ENCODE measurements at places on chromosomes 5 and 9.

DNA sequence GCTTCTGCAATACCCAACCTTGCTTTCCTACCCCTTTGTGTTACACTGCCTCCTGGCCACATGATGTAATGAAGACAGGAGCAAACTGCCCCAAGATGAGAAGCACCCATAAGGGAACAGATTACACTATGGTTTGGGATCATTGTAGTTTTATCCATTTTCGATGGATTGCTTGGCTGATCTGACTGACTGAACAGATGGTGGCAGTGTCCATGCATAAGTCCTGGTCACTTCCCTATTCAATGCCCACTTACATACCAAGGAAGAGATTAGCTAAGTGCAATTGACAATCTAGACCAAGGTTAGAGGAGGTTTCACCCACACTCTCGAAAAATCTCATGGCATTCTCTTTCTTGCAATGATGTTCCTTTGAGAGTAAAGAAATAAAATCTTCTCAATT lies 319.9 kb downstream of the RAB3C start:
- DNase-seq = no peak

- peak; percentile 73 for DNase-seq
Measured at GRCh38 chr5:150503977-150504620, 3.8 kb upstream of the NDST1 start.

DNA sequence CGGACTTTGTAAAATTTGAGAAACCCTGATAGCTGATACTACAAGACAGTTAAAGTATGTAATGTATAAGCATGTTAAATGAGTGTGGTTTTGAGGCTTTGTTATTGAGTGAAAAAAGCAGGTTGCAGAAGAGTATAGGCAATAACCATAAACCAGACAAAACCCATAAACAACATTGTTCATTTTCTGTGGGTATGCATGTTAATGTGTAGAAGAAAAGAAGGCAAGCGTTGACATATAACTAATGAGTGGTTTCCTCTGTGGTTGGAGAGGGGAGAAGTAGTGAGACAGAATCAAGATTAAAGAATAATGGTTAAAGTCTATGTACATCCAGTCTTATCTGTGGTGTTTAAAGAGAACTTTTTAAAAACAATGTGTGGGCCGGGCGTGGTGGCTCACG lies 26.2 kb downstream of the RAD23B start:
- DNase-seq = no peak

DNA sequence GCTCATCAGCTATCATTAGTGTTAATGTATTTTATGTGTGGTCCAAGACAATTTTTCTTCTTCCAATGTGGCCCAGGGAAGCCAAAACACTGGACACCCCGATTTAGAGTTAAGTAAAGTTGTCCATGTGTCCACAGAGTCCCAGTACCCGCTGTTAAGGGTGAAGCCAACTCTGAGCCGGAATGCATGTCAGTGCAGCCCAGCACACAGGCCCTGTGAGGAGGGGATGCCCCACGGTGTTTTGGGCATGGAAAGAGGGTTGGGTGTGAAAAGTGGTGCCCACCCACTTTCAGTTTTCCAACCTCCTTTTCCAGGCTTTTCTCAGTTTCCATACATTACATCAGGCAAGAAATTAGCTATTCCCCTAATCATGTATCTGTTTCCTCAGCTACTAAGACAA lies 24.4 kb downstream of the SHC3 start:
- no peak for DNase-seq

DNA sequence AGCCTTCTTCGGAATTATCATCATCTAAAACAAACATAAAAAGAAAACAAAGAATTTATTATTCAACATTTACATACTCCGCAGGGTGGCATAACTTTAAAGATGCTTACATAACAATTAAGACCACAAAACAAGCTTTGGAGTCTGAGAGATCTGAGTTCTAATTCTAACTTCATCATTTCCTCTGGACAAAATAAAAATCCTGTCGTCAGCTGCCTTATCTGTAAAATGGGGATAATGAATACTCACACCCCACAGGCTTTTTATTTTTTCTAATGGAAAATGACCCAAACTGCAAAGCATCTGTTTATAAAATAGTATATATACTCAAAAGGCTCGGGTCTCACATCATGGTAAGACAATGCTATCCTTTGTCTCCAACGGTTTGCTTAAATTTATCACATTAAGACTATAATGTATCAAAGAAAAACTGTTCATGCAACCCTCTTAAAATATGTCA lies 4.3 kb downstream of the ARRDC3 start:
- DNase-seq = no peak

- no peak for DNase-seq
Measured at GRCh38 chr9:136257381-136258298, 12.0 kb upstream of the QSOX2 start.

DNA sequence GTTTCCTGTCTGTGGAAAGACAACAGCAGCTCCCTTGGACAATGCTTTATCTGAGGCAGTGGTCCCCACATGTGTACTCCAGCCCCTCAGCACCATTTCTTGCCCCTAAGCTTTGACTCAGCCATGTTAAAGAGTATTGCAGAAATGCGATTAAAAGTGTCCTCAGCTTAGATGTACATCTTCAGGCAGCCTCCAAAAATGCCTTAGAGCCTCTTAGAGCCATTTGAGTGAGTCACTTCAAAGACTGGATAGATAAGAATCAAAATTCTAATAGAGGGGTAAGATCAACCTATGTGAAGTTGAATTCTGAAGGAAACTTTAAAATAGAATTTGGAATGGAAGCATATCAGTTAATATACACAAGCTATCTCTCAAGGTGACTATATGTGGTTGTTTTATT lies 296.3 kb downstream of the ADAMTS6 start:
- DNase-seq = no peak

GRCh38 chr5:156758011-156758791 lies 91.9 kb upstream of the PPP1R2B start:
- no peak for DNase-seq

- no peak for DNase-seq
Measured at GRCh38 chr5:59001154-59001553, 418.3 kb downstream of the RAB3C start.

GRCh38 chr9:112104901-112105300 lies 70.2 kb downstream of the SUSD1 start:
- DNase-seq = no peak

- no peak for DNase-seq
Measured at GRCh38 chr5:81513473-81513872, 119.5 kb upstream of the ACOT12 start.

DNA sequence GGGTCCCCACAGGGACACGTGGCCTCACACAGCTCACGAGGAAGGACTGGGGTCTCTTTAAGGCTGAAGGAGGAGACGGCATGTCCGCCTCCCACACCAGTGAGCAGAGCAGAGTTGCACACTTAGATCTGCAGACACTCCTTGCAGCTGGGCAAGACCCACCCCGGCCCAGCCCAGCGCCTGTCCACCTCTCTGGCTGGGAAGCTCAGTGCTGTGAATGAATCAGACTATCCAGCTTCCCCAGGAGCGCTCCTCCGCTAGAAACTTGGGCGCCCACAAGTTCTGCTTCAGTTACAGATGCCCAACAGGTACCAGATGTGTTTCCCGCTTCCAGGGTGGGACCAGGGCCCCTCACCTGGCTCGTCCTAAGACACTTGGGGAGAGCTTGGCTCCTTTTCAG lies 78.9 kb downstream of the NSUN2 start:
- no peak for DNase-seq

- no peak for DNase-seq
Measured at GRCh38 chr5:31962351-31962751, 211.8 kb downstream of the GOLPH3 start.

DNA sequence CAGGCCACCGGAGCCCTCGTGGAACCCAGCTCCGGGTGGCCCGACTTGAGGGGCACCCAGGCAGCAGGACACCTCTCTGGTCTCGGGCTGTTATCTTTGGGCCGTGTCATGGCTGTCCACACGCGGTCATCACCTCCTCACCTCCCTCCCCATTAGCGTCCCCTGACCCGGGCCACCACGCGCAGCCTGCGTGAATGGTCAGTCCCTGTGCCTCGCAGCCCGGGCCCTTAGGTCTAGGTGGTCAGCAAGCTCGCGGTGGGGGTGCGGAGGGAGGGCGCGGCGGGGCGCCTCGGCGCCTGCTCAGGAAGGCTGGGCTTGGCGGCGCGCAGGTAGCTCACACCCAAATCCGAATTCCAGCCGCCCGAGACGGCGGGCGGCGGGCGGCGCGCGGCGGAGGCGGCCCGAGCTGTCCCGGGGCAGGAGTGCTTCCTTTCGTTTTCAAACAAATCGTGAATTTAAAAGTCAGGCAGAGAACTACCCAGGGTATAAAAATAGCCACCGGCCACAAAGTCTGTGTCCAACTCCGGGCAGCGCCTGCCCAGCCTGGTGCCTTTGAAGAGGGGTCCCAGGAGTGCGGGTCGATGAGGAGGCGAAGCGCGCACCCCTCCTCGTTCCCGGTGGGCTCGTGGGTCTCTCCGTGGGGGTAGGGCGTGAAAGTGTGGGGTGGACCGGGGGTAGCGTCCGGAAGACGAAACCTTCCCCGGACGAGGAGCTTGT lies 1.0 kb upstream of the RXRA start:
- no peak for DNase-seq

DNA sequence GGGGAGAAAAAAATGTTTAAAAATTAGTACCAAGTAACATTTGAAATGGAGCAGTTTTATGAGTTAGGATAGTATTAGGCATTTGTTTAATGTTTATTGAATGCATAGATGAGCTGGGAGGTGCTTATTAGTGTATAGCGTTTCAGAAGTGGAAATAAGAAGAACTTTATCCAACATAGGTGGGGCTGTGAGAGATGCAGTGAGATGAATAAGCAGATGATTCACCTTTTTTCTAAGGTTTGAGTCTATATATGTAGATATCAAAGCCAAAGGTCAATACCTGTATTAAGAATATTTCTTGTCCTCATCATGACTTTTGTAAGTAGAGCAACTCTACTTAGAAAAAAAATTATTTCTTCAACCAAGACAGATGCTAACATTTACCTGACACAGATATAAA lies 54.6 kb upstream of the POU4F3 start:
- DNase-seq = no peak

DNA sequence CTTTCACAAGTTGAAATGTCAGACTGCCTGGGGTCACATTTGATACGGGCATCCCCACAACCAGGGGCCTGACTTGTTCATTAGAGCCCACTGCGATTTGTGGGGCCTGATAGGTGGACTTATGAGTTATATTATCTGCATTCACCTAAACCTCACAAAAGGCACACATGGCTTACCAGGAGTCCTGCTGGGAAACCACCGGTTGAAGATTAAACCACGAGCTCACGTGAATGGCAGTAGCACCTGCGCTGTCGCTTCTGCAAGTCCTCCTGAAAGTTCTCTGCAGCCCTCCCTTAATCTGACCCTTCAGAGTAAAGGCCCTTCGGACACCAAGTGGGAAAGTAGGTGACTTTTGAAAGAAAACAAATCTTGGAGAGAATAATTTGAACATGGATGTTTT lies 68.9 kb downstream of the PPIC start:
- no peak for DNase-seq

DNA sequence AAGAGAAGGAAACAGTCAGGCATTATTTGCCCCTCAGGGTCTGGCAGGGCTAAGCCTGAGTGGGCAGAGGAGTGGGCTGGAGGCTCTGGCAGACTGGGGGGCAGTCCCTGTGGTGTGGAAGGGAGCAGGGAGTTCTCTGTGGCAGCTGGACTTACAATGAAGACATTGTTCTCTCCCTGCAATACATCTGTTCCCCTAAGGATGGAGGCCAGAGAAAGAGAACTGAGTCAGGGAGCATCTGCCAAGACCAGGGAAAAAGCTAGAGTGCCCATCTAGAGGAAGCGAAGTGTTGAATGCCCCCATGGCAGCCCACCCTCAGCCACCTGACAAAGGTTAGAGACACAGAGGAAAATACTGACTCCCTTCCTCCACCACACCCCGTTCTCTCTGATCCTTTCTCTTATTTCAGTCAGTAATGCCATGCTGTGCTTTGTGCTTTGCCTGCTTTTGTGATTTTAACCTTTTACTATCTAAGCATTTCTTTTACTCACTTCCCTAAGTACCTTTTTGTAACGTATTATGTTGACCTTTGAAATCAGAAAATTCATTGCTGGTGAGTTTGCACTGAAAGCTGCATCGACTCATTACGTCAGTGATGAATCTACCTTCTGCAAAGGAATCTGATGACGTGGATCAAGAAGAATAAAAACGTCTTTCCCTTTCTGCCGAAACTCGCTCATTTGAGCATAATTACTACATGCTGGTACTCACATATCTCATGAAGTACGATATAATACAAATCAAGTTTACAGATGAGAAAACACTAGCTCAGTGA lies 76.0 kb downstream of the ACTL7B start:
- peak; percentile 63 for DNase-seq

DNA sequence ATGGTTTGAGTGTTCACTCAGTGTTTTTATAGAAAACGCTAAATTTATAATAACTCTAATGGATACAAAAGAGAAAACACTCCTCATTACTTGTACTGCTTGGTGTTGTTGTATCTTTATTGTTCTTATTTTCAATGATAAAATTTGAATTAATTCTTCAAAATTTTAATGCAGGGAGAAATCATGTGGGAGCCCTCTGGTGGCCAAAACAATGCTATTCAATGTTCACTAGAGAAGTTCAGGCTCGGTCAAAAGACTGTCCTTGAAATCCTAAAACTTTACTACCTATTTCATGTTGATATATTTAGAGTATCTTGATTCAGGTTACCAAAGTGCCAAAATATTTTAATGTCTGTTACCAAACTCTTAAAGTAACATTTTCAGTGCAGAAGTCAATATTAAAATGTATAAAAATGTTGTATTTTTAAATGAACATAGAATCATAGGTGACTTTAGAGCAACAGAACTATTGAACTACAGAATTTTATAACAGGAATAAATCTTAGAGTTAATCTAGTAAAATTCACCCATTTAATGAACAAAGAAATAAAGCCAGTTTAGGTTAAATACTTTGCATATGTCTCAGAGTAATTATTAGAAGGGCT lies 1259.8 kb downstream of the PTPRD start:
- no peak for DNase-seq

DNA sequence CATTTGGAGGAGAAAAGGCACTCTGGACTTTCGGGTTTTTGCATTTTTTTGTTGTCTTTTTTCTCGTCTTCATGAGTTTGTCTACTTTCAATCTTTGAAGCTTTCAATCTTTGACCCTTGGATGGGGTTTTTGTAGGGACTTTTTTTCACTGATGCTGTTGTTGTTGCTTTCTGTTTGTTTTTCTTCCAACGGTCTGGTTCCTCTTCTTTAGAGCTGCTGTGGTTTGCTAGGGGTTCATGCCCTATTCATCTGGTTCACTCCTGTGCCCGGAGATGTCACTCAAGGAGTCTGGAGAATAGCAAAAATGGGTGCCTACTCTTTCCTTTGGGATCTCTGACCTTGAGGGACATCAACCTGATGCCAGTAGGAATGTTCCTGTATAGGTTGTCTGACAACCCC lies 378.6 kb upstream of the TYRP1 start:
- DNase-seq = no peak

DNA sequence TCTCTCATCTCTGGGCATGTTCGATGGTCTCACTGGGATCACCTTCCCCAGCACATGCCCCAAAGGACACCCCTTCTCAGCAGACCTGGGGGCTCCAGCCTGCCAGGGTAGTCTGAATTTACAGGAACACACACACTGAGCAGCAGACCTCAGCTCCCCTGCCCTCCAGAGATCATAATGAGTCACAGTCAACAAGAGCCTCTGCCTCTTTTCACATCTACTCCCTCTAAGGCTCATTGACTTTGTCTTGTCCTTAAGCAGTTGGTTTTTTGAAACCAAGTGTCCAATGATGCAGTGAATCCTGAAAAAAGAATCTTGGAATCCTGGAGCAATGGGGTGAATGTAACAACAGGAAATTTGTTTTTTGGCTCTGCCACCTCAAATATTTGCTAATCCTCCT lies 20.8 kb downstream of the GABBR2 start:
- DNase-seq = no peak

GRCh38 chr9:130292106-130292505 lies 26.5 kb downstream of the HMCN2 start:
- DNase-seq = no peak

Data from C1 segment of cervical spinal cord (tissue), 14 donors.